ENCODE measurements at places on chromosomes 16 and 17.
A peak's percentile ranks its signal among the peaks of the same experiment; 100 is the strongest.

- no peak for DNase-seq
Measured at GRCh38 chr17:144936-145670, 7.7 kb downstream of the SCGB1C2 start.

DNA sequence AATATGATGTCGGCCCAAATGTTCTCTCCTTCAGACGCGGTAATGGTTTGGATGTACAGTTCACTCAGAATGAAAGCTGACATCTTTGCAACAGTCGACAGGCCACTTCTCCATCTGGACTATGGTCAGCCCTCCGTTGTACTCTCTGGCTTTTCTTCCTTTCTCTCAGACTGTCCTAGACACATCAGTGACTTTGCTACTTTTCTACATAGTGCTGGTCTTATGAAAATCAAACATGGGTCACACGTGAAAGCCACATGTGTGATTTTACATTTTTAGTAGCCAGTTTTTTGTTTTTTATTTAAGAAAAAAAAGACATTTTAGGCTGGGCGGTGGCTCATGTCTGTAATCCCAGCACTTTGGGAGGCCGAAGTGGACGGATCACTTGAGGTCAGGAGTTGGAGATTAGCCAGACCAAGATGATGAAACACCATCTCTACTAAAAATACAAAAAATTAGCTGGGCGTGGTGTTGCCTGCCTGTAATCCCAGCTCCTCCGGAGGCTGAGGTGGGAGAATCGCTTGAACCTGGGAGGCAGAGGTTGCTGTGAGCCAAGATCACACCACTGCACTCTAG lies 644.1 kb downstream of the KCNJ2 start:
- no peak for DNase-seq

- DNase-seq, result no peak
Measured at GRCh38 chr16:48833461-48833860, 223.5 kb upstream of the N4BP1 start.

DNA sequence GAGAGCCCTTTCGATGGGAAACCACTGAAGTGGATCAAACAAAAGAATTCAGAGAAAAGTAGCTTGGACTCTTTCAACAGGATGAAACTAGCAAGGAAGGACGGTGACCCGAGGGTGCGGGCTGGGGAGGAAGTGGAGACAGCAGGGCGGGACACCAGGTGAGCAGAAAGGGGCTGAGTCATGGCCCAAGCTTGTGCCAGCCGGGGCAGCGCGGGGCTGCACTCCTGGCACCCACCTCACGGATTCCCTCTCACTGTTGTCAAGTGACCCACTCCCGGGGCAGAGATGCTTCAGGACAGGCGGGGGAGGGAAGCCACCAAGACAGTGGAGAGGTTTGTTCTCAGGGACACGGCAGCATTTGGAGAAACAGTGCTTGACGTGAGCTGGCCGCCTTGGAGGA lies 10.7 kb upstream of the RNF222 start:
- no peak for DNase-seq

GRCh38 chr17:7786866-7787265 lies 47.2 kb upstream of the KDM6B start:
- DNase-seq, result no peak

DNA sequence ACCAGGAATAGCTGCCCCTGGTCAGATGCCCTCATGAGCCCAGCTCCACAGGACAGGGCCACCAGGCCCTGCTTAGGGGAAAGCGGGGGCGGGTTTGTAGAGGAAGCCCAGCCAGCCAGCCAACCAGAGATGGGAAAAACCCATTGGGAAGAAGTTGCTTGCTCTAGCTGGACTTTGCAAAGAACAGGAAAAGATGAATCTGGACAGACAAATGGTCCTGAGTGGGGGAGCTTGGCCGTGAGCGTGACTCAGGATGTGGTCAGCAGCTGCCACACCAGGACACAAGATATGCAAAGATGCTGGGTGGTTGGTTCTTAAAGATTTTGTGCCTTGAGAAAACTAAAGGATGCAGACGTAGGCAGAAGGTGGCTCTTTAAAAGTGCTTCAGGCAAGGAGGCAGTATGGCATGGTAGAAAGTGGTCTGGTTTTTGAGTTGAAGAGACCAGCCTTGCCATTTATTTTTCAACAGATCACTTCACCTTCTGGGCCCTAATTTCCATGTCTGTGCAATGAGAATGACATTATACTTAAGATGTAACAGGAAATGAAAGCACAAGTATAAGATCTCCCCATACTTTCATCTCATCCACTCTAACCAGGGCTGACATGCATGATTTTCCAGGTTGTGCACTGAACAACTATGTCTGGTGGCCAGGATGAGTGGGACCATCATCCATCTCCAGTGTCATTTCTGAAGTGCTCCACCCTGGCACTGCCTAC lies 27.8 kb upstream of the HEATR6 start:
- DNase-seq, result no peak

DNA sequence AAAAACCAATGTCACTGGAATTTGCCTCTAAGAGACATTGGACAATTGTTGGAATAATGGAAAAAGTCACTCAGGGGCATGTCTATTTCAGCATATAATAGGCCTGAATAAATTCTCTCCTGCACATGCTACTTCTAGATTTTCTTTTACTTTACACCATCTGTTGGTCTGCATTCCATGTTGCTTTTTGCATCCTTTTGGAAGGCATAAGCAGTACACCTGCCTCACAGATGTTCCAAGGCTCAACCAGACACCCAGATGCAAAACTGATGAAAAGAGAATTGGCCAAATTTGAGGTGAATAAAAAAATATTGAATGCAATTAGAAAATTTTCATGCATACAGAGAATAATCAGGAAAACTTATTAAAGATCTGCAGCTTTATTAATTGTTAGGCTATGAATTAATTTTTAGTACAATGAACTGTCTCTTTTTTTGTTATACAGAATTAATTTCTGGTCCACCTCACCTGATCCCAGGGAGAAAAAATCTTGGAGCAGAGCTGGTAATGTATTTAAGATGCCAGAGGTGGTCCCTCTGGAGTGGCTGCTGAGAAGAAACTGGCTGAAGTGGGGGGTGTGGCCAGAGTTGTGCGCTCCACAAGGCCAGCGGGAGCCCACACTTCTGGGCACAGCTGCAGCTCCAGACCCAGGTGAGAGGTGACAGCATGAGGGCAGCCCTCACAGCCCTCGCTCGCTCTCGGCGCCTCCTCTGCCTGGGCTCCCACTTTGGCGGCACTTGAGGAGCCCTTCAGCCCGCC lies 778.6 kb downstream of the CDH11 start:
- DNase-seq, result no peak

DNA sequence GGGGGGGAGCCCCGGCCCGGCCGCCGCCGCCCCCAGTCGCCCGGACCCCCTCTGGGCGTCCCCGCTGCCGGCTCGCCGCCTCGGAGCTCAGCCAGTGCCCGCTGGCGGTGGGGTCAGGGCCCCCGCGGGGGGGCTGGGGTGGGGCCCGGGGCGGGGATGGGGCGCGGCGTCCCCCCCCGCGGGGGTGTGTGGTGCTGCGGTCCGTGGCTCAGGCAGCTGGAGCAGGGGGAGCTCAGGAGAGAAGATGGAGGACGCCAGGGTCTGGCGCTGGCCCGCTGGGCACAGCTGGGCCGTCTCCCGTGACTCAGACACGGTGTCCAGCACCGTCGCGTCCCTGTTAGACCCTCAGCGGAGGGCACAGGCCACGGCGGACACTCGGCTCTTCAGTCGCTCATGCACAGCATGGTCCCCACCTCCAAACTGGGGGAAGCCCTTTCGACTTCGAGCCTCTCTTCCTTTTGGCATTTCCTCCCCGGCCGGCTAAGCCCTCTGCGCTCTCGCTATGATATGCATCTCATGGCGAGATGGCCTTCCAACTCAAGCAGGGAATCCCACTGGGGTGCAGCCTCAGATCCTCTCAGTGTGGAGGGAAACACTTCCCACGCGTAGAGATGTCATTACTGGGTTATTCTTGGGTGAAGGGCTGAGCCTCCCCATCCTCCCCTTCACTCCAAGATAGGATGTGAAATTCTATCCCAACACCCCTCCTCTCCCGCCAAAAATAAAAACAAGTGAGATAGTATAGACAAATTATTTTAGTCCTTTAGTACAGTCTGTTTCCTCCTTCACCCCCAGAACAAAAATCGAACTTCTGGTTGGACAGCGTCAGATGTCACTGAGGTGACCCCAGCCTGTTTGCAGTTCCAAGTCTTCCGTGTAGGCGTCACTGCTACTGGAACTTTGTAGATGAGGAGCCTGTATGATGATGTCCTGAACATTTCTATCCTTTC lies 522 bp upstream of the VEZF1 start:
- no peak for DNase-seq

GRCh38 chr16:81921085-81921814 lies 90.0 kb downstream of the SDR42E1 start:
- no peak for DNase-seq

DNA sequence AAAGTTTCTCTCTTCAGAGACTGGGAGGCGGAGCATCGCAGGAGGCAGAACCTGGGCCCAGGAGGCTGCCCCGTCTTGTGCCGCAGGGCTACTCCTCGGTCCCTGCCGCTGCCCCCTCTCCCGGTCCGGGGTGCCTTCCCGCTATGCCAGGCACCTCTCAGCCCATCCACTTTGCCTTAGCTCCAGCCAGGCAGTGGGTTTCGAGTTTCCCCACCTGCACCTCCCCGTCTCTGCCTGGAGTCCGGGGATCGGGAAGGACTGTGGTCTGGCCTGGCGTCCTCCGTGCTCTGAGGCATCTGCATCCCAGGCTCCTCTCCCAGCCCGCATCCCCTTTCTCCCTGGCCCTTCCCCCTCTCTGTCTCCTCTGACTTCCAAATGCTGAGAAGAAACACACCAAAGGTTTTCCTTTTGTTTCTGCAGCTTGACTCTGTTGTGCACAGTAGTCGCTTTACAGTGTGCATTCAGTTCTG lies 26.8 kb upstream of the PIK3R6 start:
- DNase-seq, result no peak

DNA sequence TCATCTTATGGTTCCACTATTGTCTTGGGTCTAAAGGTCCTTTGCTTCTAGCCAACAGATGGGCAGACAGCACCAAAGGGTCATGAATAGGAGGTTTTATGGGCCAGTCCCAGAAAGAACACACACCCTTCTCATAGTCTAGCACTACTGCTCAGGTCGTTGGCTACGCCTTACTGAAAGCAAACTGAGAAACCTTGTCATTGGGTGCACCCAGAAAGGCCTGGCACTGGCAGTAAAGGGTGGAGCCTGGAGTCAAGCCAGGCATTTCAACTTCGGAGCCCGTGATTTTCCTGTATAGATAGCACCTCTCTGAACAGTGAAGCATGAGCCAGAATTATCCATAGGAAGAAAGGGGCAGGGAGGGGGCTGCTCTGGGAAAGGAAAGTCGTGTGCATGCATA lies 74.9 kb downstream of the VAT1L start:
- no peak for DNase-seq

DNA sequence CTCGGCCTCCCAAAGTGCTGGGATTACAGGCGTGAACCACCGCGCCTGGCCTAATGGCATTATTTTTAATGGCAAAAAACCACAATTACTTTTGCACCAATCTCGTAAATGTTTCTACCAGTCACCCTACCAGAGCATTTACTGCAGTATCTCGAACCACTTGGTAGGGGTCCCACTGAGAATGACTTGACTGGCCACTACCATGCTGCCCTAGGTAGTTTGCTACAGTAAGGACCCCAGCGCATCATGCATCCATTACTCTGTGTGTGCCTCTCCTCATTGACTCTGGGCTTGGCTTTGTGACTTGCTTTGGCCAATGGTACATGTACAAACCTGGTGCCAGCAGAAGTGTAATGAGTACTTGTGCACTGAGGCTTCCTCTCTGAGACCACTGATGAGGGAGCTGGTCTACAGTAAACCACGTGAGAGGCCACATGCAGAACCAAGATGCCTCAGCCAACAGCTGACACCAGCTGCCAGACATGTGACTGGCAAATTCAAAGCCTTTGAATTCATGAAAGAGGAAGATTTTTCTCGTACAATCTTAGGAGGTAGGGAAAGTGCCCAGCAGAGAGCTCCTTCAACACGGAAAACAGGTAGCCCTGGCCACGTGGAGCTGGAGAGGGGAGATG lies 421.7 kb upstream of the C16orf82 start:
- DNase-seq, result no peak

DNA sequence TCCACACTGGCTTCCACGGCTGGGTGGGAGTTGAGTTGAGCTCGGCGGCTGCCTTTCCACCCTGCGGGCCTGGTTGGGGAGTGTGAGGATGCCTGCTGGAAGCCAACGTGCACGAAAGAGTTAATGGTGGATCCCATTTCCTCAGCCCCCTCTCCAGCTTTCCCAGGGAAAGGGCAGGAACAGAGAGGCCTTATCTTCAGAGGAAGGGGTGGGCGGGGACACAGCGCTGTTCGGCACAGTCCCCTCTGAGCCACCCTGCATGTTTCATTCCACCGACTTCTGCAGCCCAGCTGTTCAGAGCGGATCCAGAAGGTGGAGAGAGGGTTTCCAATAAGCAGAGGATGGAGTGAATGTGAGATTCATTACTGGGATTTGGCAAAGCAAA lies 295.3 kb downstream of the SEC14L1 start:
- no peak for DNase-seq

GRCh38 chr17:4947411-4948165 lies 742 bp downstream of the PFN1 start:
- peak; percentile 12 for DNase-seq

DNA sequence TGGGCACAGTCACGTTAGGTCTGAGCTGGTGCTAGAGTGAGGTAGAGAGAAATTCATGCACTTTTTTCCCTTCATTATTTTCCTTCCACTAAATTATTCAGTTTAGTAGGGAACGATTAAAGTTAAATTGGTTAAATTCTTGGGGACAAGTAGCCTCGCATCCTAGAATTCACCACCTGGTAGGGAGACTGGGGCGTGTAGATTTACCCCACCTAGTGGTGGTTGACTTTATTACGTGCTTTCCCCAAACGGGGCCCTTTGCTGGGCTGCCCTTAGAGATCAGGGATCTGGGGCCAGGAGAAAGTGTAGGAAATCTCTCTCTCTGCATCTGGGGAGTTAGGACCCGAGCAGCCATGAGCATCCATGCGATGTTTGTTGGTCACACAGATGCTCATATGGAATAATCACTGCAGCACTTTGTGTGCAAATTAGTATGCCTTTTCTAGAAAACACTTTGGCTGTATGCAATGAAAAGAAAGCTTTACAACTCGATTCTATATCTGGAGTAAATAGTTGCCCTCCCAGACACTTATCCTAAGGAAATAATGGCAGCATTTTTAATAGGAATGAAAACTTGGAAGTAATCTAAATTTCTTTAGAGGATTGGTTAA lies 107.0 kb downstream of the PLCG2 start:
- no peak for DNase-seq

DNA sequence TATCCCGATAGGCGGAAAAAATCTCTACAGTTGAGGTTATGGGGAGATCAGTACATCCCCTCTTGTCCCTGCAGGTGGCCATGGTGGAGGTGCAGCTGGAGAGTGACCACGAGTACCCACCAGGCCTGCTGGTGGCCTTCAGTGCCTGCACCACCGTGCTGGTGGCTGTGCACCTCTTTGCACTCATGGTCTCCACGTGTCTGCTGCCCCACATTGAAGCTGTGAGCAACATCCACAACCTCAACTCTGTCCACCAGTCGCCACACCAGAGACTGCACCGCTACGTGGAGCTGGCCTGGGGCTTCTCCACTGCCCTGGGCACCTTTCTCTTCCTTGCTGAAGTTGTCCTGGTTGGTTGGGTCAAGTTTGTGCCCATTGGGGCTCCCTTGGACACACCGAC lies 4.2 kb downstream of the ORAI3 start:
- DNase-seq, result no peak

GRCh38 chr17:14197586-14197985 lies 39.1 kb downstream of the CDRT15 start:
- DNase-seq, result no peak
